ENCODE measurements at places on chromosomes 12 and 14.
A peak's percentile ranks its signal among the peaks of the same experiment; 100 is the strongest.

DNA sequence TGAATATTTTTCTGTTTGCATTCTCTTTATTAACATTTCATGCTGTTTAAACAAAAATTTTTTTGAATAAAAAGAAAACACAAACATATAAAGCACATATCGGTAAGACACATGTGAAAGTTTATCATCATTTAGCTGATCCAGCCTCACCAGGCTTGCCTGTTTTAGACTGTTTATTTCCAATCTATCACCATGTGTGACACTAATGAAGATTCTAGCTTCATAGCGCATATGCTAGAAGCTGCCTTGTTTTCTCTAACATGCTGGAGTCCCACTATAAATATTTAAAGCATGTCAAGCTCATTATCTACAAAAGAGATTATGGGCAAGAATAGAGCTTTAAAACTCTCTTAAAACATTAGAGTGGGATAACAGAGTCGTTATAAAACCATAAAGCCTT, 25.4 kb upstream of the ADAMTS20 start:
- DNase-seq = no peak

GRCh38 chr12:52802442-52802841, 6.5 kb upstream of the KRT3 start:
- no peak for DNase-seq

GRCh38 chr12:56206452-56207166, 15.1 kb downstream of the RNF41 start:
- DNase-seq = peak; percentile 61

- no peak for DNase-seq
These were observed 274.9 kb upstream of the NOVA1 start for GRCh38 chr14:26872515-26873361.

- DNase-seq = no peak
These were observed 31.7 kb upstream of the APPL2 start for GRCh38 chr12:105267711-105268110.

DNA sequence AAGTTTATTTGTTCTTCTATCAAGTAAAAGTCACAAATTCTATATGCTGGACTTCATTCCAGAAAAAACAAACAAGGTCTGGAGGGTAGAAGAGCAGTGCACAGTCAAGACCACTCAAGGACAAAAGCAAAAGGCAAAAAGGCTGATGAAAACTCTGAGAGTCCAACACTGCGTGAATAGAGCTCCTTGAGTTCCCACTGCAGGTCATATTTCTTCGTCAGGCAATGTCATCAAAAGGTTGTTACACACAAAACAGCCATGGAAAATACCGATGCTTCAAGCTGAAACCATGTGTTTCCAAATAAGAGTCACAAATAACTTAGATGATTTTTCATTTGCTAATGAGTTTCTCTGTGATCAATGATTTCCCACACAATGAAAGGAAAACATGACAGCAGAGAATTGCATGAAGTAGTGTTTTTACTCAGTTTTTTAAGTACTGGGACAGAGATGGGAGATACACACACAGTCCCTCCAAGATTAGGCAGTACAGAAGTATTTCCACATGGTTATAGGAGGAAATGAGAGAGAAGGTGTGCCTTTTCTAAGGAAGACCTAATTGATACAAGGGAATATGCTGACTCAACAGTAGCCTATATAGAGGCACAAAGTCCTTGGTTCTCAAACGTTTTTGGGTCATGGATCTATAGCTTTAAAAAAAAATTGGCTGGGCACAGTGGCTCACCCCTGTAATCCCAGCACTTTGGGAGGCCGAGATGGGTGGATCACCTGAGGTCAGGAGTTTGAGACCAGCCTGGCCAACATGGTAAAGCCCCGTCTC, 177.7 kb downstream of the MED13L start:
- DNase-seq = no peak

DNA sequence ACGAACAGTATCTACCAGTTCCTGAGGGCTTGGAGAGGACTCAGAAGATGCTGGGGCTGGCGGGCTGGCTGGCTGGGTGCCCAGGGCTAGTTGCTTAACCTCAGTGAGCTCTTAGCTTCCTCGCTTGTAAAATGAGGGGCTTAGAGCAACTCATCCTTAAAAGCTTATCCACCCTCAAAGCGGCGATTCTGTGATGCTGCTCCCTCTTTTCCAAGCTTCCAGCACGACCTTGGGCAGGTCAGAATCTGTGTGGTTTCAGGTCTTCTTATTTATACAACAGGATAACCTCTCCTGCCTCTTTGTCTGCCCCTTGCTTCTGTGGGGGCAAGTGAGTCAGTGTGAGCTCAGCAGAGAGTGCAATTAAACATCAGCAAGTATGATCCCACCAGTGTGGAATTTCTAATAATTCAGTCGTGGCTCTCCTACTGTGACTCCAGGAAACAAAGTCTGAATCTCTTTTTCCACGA, 281.8 kb downstream of the KSR2 start:
- DNase-seq = no peak

- DNase-seq = no peak
These were observed 32.7 kb downstream of the KDM5A start for GRCh38 chr12:356276-356988.

- peak; percentile 77 for DNase-seq
These were observed 4.6 kb downstream of the AP1G2 start for GRCh38 chr14:23562822-23563472.

DNA sequence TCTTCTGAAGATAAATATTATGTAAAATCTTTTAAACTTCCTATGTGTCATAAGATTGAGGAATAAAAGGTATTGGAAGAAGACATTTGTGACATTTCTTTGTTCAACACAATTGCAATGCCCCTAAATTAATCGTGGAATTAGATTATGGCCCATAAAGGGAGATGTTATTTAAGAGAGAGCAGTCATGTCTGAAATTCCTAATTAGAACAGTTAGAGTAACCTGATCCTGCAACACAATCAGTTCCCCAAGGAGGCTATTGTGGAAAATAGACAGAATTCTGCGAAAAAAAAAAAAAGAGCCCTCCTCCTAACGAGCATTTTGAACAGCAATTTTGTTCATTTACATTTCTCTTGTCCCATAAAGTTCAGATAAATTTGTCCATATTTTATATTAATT, 339.5 kb downstream of the PAWR start:
- DNase-seq = no peak

- no peak for DNase-seq
These were observed 11.5 kb upstream of the TEX22 start for GRCh38 chr14:105386581-105387529.

- no peak for DNase-seq
These were observed 126.4 kb downstream of the CCER1 start for GRCh38 chr12:90828621-90829020.

DNA sequence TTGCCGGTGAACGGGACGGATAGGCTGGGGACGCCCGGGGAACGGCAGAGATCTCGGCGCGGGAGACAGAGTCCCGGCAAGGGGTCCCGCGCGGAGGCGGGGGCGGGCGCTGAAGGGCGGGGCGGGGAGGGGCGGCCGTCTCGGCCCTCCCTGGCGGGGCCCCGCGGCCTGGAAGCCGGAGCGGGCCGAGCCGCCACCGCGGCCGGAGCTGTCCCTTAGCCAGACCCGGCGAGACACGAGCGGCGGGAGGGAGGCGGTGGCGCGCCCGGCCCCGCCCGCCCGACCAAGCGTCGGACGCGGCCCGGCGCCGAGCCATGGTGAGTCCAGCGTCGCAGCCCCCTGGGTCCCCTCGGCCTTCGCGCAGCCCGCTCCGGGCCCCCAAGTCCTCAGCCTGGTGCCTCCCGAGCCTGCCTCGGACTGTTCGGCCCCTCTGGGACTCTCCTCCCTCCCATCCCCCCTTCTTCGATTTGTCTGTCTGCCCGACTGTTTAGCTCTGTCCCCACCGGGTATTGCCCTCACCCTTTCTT, at the start of gene ARHGEF40:
TSS of gene ARHGEF40 (plus strand) at position 222 of the 527 bp plus-strand sequence. CDS start at position 315, 93 bp downstream.
- no peak for DNase-seq

DNA sequence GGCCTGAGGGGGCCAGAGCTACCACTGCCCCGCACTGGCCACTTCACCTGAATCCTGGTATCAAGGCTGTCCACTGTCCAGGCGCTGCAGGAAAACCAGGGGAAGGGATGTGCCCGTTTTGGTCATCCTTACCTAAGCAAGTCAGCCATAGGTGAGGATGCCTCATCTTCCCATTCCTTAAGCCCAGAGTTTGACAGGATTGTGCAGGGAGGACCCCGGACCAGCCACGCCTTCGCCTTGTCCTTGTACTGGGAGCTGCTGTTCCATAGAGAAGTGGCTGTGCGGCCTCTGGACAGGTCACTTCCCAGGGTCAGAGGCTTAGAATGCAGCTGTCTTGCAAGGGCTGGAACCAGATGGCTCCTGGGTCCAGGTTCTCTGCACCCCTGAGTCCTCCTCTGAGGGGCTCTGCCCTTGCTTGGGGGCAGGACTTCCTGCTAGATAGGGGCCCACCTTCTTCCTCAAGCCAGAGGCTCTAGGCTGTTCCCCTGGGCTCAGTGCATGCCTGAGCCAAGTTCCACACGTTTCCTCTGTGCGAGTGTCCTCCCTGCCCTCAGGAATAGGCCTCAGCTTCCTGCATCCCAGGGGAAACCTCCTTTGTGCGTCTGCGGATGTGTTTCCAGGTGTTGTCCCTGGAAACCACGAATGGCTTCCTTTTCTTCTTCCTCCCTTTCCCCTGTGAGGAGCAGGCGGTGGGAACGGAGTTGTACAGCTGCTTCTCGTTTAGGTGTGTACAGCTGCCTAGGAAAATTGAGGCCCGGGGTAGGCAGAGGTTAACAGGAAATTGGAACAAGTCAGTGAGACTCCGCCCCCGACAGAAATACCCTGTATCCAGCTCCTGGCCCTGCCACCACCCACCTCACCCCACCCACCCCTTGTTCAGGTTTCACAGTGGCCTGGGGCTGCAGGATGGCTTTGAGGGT, 54.3 kb upstream of the RIN3 start:
- DNase-seq = no peak

- no peak for DNase-seq
These were observed 384.5 kb upstream of the DDHD1 start for GRCh38 chr14:53537422-53538315.

DNA sequence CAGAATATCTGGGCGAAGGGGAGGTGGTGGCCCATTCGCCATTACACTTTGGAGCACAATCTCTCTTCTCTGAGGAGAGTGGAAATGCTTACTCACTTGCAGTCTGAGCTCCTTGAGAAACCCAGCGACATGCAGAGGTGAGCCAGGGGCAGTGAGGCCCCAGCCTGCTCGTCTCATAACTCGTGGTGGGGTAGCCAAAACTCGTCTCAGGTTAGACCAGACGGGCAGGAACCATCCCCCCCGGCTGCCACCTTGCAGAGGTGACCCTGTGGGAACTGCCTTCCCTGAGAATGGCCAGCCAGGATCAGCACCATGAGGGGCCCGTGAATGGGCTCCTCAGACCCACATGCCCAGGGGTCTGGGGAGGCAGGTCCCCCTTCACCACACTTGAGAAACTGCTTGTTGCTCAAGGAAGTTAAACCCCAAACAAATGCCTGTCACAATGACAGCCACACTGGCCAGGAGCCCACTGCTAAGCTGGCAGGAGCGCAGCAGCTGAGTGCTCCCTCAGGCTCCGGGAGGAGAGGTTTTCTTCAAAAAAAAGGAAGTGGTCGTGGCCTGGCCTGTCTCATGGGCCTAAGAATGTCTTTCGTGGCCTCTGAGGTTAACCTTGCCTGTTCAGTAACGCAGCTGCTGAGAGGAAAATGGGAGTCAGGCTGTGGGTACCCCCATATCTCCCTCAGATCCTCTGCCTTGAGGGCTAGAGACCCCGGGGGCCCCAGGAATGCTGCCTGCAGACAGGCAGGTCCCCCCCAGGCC, 9.2 kb upstream of the ALDH2 start:
- DNase-seq = no peak

- DNase-seq = no peak
These were observed 269.8 kb downstream of the BCAT1 start for GRCh38 chr12:24679126-24679525.

DNA sequence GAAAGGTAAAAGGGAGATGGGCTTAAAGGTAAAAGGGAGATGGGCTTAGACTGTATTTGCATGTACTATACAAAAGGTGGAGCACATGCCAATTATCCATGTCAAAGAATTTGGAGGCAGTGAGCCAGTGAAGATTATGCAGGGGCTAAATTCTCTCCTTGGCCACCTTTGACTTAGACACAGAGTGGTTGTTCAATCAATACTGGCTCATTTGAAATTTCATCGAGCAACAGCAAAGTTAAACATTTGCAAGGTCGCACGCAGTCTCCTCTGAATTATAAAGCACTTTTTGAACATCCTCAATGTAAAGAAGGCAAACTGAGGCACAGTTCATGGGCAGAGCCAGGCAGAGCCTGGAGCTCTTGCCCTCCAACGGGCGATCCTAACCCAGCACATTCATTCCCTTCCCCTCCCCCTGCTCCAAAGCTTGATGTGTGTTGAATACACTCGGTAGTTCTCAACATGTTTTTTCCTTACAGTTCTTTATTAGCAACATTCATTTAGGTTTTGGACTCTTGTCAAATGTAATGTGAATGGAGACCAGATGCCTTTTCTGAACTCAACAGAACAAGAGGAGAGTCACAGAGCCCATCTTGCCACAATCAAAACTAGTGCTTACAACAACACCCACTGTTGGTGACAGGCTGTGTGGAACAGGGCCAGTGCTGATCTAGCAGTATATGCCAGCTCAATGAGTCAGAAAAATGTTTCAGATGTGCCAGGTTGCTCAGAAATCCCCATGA, 169.7 kb upstream of the G2E3 start:
- DNase-seq = no peak

DNA sequence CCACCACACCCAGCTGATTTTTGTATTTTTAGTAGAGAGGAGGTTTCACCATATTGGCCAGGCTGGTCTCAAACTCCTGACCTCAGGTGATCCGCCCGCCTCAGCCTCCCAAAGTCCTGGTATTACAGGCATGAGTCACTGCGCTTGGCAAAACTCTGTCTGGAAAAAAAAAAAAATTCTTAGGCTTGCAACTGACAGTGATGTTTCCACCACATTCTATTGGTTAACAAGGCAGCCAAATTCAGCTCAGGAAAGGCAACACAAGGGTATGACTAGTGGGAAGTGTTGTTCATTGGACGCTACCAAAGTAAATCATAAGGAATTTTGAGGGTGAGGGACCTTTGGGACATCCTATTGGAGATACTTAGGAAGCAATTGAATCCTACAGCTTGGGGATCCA, 2.9 kb upstream of the SBNO1 start:
- no peak for DNase-seq

DNA sequence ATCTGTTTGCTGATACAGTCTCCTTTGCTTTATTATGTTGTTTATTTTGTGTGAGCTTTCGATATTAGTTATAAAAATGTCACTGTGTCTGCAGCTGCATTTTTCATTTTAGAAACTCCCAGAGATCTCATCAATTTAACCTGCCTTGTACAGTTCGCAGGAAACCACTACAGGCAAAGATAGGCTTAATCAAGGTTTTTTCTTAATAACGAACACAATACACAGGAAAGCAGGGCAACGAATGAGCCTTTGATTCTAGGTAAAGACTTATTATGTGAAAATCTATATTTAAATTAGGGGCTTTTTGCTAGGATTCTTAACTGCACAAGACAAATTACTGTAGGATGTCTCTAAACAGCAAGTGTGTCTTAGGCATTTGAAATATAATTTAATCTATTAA, 191.9 kb downstream of the RGS6 start:
- DNase-seq = no peak

- no peak for DNase-seq
These were observed 71.2 kb downstream of the PPFIBP1 start for GRCh38 chr12:27595231-27595642.

Data from activated CD8-positive, alpha-beta memory T cell treated with anti-CD3 and anti-CD28 coated beads, Interleukin-2, amount 50 U/mL, for 48 hours (primary cell).